ENCODE measurements at places on chromosomes 7 and 10.

DNA sequence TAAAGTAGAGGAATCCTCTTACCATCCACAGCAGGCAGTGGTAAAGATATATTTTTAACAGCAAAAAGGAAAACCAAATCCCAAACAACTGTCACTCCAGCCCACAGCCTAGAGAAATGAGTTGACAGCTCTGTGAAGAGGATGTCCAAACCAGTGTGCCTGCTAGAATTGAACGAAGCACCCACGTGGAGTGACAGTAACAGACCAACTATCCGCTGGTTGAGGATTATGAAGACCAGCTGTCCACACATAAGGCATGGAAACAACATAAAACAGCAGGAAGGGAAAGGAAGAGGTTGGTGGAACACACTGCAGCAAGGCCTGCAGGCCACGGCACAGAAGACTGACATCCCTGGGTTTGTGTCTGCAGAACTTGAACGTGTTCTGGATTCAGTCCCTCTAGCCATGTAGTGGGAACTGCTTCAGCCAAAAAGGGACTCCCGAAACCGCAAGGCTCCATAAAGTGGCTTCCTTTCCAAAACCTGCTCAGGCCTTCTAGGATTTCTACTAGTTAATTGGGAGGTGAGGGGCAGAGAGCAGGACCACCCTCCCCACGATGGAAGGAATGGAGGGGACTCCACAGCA is 324.4 kb downstream of the BICC1 start:
- no peak for DNase-seq

GRCh38 chr10:124560377-124561105 is 98.9 kb downstream of the LHPP start:
- peak; percentile 24 for DNase-seq

DNA sequence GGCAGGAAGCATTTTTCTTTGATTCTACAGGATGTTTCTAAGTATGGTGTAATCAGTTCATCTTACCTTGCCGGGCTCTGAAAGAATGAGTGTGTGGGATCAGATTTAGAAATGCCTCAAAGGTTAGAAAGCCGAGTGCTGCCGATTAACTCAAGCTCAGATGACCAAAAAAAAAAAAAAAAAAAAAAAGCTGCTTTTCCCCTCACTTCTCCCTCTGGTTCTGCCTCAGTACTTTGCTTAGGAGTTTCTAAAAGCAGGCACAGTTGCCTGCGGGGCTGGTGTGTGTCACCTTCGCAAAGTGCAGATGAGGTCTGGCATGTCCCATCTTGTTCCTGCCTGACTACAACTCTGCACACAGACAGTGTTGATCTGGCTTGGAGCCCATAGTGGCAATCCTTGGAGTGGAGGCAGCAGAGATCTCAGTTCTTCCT is 47.0 kb downstream of the KIAA1217 start:
- no peak for DNase-seq

DNA sequence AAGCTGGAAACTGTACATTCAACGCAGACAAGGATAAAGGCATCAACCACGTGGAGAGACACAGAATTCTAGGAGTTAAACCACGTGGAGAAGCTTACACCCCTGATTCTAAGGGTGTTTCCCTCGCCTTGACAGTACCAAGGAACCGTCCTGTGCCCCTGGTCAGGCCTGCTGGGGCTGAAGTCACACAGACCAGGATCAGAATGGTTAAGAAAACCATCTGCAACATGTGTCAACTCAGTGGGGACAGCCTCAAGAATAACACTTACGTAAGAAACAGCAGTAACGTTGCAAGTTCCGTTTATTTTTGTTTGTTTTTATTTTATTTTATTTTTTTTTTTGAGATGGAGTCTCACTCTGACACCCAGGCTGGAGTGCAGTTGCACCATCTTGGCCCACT is 55.6 kb downstream of the CHST15 start:
- no peak for DNase-seq

- no peak for DNase-seq
Observed at GRCh38 chr7:70410134-70410750, 721.7 kb upstream of the GALNT17 start.

- no peak for DNase-seq
Observed at GRCh38 chr7:100626530-100627237, 14.3 kb downstream of the MOSPD3 start.

DNA sequence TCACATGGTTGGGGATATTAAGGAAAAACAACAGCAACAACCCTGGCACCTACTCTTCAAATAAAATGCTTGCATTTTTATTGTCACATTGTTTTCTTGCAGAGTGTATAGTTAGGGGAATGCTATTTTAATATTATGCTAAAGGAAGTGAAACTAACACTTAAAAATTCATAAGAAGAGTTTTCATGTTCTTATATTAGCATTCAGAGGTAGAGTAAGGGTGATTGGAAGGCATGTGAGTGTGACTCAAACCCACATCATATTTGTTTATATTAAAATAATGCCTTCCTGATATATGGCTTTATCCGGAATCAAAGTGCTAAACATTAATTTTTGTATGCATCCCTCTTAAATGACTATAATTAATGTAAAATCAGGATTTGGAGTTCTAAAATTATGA is 59.8 kb upstream of the TES start:
- DNase-seq = no peak
